ENCODE measurements at places on chromosomes 16 and 17. TPM values are rescaled to one million over a fixed set of nuclear protein-coding genes. Genes with fewer than 3 reads are reported as not detected.

- no peak for DNase-seq
- no peak overlapping the region for H3K4me3 ChIP-seq
- H3K27me3 ChIP-seq, result no peaks in the 10 kb centered on the region
- H3K4me1 ChIP-seq, result no peaks in the 10 kb centered on the region
- no peaks in the 10 kb centered on the region for H3K36me3 ChIP-seq
- H3K27ac ChIP-seq, result no peak overlapping the region
These were observed 25.6 kb downstream of the IGSF6 start for GRCh38 chr16:21626659-21627277.

Gene TAC4
- not detected for total RNA-seq

Gene DOC2B
- total RNA-seq, result 16.3 TPM

- H3K36me3 ChIP-seq, result no peaks in the 10 kb centered on the region
- no peak overlapping the region for H3K27ac ChIP-seq
- H3K4me3 ChIP-seq, result no peak overlapping the region
- no peaks in the 10 kb centered on the region for H3K27me3 ChIP-seq
- DNase-seq, result no peak
These were observed 28.8 kb upstream of the RNF43 start for GRCh38 chr17:58446086-58446485.

Gene GDPD1
- 1.5 TPM for total RNA-seq

GRCh38 chr17:69702078-69702477 lies 287.6 kb downstream of the MAP2K6 start:
- no peak overlapping the region for H3K27ac ChIP-seq
- H3K36me3 ChIP-seq, result no peaks in the 10 kb centered on the region
- H3K4me3 ChIP-seq, result no peak overlapping the region
- no peaks in the 10 kb centered on the region for H3K27me3 ChIP-seq
- no peaks in the 10 kb centered on the region for H3K4me1 ChIP-seq
- no peak for DNase-seq

Gene APOBR
- 2.5 TPM for total RNA-seq

DNA sequence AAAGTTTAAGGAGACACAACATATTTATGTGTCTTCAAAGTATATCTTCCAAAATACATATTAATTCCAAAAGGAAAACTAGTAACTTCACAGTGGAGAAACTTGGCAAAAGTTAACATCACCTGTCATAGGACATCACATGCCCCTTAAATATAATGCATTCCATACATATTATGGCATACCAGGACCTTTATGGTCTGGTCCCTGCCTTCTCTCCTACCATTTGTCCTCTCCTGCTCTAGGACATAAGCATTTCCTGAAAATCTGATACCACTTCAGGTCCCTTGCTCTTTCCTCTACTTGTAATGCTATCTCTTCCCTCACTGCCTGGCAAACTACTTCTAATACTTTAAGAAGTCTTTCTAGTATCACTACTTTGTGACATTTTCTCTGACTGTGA lies 168.1 kb upstream of the RBL2 start:
- DNase-seq, result no peak
- no peak overlapping the region for H3K27ac ChIP-seq
- no peaks in the 10 kb centered on the region for H3K27me3 ChIP-seq
- H3K4me1 ChIP-seq, result no peaks in the 10 kb centered on the region

- peak overlapping the region; percentile 79 for H3K4me3 ChIP-seq
- H3K4me1 ChIP-seq, result peaks cover 2% of the 10 kb centered on the region
- peak overlapping the region; percentile 92 for H3K27ac ChIP-seq
- DNase-seq, result no peak
These were observed 1.5 kb downstream of the HLF start for GRCh38 chr17:55266051-55266957.

DNA sequence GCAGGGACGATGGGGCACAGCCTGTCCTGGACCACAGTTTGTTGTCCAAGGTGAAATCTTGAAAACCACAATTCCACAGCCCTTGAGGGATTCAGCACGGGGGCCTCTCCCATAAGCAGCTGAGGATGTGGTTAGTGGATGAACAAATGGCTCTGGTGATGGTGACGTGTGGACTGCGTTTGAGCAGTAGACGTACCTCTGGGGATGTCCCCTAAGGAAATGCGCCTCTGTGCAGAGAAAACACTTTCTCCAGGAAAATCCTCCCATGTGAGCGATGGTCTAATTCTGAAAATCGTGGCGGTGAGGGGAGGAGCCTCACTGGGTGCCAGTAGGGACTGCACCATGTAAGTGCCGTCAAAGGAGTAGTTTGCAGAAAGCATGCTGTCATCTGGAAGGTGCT lies 2.7 kb upstream of the SEPTIN12 start:
- no peak overlapping the region for H3K4me3 ChIP-seq
- H3K36me3 ChIP-seq, result no peaks in the 10 kb centered on the region
- no peaks in the 10 kb centered on the region for H3K27me3 ChIP-seq
- DNase-seq, result no peak

- H3K27me3 ChIP-seq, result no peaks in the 10 kb centered on the region
- H3K4me1 ChIP-seq, result peaks cover 6% of the 10 kb centered on the region
- no peaks in the 10 kb centered on the region for H3K36me3 ChIP-seq
These were observed 9.3 kb downstream of the HDAC5 start for GRCh38 chr17:44113868-44114840.

DNA sequence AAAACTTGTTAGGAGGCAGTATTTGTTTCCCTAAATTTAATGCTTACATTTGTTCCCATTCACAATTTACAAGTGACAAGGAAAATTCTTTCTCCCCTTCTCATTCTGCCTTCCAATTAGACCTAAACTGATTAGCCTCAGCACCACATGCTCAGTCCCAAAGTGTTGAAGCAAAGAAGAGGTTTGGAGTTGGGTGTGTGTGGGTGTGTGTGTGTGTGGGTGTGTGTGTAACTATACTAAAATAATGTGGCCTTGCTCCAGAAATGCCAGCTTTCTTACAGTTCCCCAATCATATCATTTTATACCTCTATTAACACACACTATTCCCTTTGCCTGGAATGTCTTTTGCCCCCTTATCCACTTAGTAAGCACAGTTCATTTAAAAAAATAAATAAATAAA lies 6.9 kb upstream of the UTP6 start:
- no peak overlapping the region for H3K27ac ChIP-seq
- H3K4me3 ChIP-seq, result no peak overlapping the region
- no peak for DNase-seq

- H3K36me3 ChIP-seq, result no peaks in the 10 kb centered on the region
- peak within 1 kb of the TSS; percentile 77 for H3K4me3 ChIP-seq
- H3K27me3 ChIP-seq, result no peaks in the 10 kb centered on the region
- no peaks in the 10 kb centered on the region for H3K4me1 ChIP-seq
- peak; percentile 96 for DNase-seq
These were observed at the start of gene NLRC5 for GRCh38 chr16:56988948-56989945. NLRC5 (plus strand) TSS chr16:56989557; CDS start chr16:57020713, 31,156 bp downstream.

DNA sequence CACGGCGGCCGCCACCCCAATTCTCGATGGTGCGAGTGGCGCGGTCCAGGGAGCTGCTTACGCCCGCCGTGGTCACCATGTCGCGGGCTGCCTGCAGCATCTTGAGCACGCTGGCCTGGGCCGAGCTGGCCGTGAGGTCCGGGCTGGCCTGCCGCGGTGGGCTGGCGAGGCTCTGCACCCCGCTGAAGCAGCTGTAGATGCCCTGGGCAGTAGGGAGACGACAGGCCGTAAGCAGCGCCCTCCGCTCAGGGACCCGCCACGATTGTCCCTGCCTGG lies 16.4 kb downstream of the GRIN2C start:
- DNase-seq, result no peak
- no peaks in the 10 kb centered on the region for H3K36me3 ChIP-seq
- no peak overlapping the region for H3K4me3 ChIP-seq
- no peak overlapping the region for H3K27ac ChIP-seq

GRCh38 chr17:6070430-6070912 lies 292 bp downstream of the WSCD1 start:
- H3K27ac ChIP-seq, result no peak overlapping the region
- H3K27me3 ChIP-seq, result no peaks in the 10 kb centered on the region
- peak overlapping the region; percentile 57 for H3K4me3 ChIP-seq
- DNase-seq, result no peak
- no peaks in the 10 kb centered on the region for H3K36me3 ChIP-seq

GRCh38 chr17:59427425-59427921 lies 96.0 kb downstream of the YPEL2 start:
- no peak overlapping the region for H3K4me3 ChIP-seq
- H3K4me1 ChIP-seq, result peaks cover 10% of the 10 kb centered on the region
- no peaks in the 10 kb centered on the region for H3K27me3 ChIP-seq
- no peaks in the 10 kb centered on the region for H3K36me3 ChIP-seq
- DNase-seq, result no peak
- peak overlapping the region; percentile 98 for H3K27ac ChIP-seq

- no peaks in the 10 kb centered on the region for H3K27me3 ChIP-seq
- H3K4me1 ChIP-seq, result no peaks in the 10 kb centered on the region
- DNase-seq, result peak; percentile 85
- H3K36me3 ChIP-seq, result no peaks in the 10 kb centered on the region
- H3K27ac ChIP-seq, result no peak overlapping the region
These were observed 7.1 kb upstream of the AKTIP start for GRCh38 chr16:53509906-53510703.

DNA sequence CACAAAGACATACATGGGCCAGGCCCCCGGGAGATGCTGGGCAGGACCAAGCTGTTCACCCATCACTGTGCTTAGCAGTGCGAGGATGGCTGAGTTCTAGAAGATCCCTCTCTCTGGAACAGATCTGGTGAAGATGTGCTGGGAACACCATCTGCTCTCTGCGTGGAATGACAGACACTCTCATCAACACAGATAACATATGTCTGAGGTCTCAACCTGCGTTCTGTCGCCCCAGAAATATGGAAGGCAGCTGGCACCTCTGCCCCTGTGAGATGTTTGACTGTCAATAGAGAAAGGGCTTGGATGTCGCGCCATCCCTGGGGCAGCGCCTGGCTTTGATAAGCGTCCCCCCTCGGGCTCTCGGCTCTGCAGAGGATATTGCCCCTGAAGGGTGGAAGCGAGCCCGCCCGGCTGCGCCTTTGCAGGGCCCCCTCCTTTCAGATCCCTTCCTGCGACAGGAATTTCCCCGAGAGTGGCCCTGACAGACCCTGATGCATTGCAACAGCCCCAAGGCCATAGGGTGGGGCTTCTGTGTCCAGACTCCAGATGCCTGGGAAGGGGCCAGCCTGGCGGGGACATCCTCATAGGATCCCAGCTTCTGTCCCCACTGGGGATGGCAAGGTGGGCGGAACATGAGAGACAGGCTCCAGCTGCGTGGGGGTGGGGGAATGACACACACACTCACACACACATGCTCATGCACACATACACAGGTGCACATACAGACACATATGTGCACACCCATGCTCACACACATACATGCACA lies 86.9 kb upstream of the ZNF469 start:
- H3K36me3 ChIP-seq, result no peaks in the 10 kb centered on the region
- DNase-seq, result no peak
- H3K27ac ChIP-seq, result no peak overlapping the region
- no peaks in the 10 kb centered on the region for H3K27me3 ChIP-seq

- no peaks in the 10 kb centered on the region for H3K4me1 ChIP-seq
- no peak for DNase-seq
- H3K27me3 ChIP-seq, result no peaks in the 10 kb centered on the region
- H3K27ac ChIP-seq, result no peak overlapping the region
These were observed 62.5 kb downstream of the WDR59 start for GRCh38 chr16:74922150-74923138.

Gene KRT9
- total RNA-seq, result not detected

GRCh38 chr17:6831661-6832263 lies at the start of gene TEKT1:
TEKT1 (minus strand) TSS chr17:6831729; CDS start chr17:6830376, 1,353 bp downstream.
- DNase-seq, result peak; percentile 86
- H3K36me3 ChIP-seq, result no peaks in the 10 kb centered on the region
- no peaks in the 10 kb centered on the region for H3K4me1 ChIP-seq
- H3K27ac ChIP-seq, result no peak within 1 kb of the TSS
- H3K27me3 ChIP-seq, result no peaks in the 10 kb centered on the region
- no peak within 1 kb of the TSS for H3K4me3 ChIP-seq

Gene ARHGAP44
- 7.4 TPM for total RNA-seq

- H3K27ac ChIP-seq, result peak within 1 kb of the TSS; percentile 83
- no peaks in the 10 kb centered on the region for H3K27me3 ChIP-seq
- no peaks in the 10 kb centered on the region for H3K4me1 ChIP-seq
These were observed at the start of gene LASP1NB for GRCh38 chr17:38925263-38925995. LASP1NB (plus strand) TSS chr17:38925614.

DNA sequence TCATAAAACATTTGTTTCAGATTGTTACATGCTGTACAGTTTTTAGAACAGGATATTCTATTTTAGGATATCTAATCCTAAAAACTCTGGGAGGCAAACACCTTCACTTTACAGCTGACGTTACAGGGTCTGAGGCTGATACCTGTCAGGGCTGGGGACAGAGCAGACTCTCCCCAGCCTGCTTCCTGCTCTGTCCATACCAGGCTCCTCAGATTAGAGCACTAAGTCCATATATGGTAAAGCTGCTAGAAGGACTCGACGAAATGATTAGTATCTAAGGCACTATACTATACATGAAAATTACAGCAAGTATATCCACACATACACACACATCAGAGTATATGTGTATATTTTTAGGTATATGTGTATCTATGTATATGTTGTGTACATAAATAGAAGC lies 125.2 kb downstream of the ZFHX3 start:
- no peak overlapping the region for H3K27ac ChIP-seq
- H3K4me3 ChIP-seq, result no peak overlapping the region
- H3K27me3 ChIP-seq, result no peaks in the 10 kb centered on the region
- no peaks in the 10 kb centered on the region for H3K4me1 ChIP-seq
- no peaks in the 10 kb centered on the region for H3K36me3 ChIP-seq

DNA sequence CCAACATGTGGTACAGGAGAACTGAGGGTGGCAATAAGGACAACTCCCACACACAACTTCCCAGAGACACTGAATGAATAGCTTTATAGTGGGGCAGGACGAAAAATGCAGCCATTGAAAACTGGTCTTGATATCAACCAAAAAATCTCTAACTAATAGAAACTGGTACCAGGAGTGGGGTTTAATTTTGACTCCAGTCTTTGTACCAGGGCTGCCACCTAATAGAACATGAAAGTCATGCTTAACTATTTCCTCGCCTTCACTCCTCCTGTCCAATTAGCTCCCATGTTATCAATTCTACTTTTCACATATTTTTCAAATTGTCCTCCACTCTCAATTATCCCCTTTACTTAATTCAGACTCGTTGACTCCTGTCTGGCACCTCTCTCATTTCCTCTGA lies 192.0 kb upstream of the ERCC4 start:
- H3K27me3 ChIP-seq, result no peaks in the 10 kb centered on the region
- no peaks in the 10 kb centered on the region for H3K4me1 ChIP-seq
- no peak overlapping the region for H3K4me3 ChIP-seq
- no peak overlapping the region for H3K27ac ChIP-seq

GRCh38 chr17:50883850-50884438 lies 17.8 kb upstream of the TOB1 start:
- no peaks in the 10 kb centered on the region for H3K36me3 ChIP-seq
- no peak overlapping the region for H3K4me3 ChIP-seq
- no peaks in the 10 kb centered on the region for H3K4me1 ChIP-seq
- H3K27ac ChIP-seq, result no peak overlapping the region
- H3K27me3 ChIP-seq, result no peaks in the 10 kb centered on the region

- H3K27me3 ChIP-seq, result no peaks in the 10 kb centered on the region
- H3K36me3 ChIP-seq, result no peaks in the 10 kb centered on the region
- DNase-seq, result peak; percentile 61
- H3K4me1 ChIP-seq, result no peaks in the 10 kb centered on the region
- no peak overlapping the region for H3K4me3 ChIP-seq
These were observed 6.1 kb downstream of the DNAI2 start for GRCh38 chr17:74280093-74280513.

Gene CD300A
- total RNA-seq, result 10.4 TPM

DNA sequence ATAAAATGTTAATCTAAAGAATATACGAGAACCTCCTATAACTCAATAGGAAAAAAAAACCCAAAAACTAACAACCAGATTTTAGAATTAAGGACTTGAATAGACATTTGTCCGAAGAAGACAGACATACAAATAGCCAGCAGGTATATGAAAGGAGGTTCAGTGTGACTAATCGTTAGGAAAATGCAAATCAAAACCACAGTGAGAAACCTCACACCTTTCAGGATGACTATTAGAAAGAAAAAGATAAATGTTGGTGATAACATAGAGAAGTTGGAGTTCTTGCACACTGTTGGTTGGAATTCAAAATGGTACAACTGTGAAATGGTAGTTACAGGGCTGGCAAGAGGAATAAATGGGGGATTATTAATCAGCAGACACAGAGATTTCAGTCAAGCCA lies 339.0 kb downstream of the TMEM114 start:
- no peaks in the 10 kb centered on the region for H3K27me3 ChIP-seq
- no peaks in the 10 kb centered on the region for H3K4me1 ChIP-seq

All from aorta (tissue), 5 donors.